GM23338 (cell line): ENCODE measurements at places on chromosomes 2 and 18.

DNA sequence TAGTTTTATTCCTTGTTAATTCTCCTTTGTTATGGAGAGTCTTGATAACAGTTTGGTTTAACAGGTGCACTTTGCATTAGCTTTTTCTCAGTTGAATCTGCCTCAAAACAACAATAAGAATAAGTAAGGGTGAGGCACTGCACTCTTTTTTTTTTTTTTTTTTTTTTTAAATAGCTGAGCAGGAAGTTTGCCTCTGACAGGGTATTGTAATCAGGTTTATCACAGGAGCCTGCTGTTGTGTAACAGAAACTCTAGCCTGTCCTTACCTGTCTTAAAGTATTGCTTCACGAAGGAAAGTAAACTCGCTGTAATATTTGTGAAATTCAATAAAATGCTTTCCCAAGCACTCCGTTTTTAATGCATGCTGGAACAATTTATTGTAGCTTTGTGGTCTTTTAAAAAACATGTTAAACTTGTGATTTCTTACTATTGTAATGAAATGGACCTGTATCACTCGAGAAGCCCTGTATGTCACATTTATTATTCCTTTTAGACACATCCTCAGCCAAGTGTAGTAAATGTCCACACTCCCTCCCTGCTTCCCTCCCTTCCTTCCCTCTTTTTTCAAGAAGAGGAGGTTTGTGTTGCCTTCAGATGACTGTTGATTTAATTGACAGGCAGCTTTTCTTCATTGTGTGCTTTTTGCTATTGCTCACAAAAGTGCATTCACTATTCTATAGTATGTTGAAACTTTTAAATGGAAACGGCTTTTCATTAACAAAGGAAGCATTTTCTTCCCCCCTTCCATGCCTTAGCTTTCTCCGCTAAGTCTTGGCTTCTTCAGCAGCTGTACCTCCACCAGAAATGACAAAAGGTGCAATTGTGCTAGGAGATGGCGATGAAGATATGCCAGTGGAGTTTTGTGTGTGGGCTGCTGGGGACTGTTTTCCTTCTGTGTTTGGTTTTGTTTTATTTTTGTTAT lies 52.7 kb downstream of the TAF1B start:
- H3K4me3 ChIP-seq = peak overlapping the region; percentile 21; the same call in 1 of the 2 replicates
- no peaks in the 10 kb centered on the region for H3K27me3 ChIP-seq
- peaks cover 36% of the 10 kb centered on the region for H3K4me1 ChIP-seq
- no peak for DNase-seq
- H3K36me3 ChIP-seq = no peaks in the 10 kb centered on the region

DNA sequence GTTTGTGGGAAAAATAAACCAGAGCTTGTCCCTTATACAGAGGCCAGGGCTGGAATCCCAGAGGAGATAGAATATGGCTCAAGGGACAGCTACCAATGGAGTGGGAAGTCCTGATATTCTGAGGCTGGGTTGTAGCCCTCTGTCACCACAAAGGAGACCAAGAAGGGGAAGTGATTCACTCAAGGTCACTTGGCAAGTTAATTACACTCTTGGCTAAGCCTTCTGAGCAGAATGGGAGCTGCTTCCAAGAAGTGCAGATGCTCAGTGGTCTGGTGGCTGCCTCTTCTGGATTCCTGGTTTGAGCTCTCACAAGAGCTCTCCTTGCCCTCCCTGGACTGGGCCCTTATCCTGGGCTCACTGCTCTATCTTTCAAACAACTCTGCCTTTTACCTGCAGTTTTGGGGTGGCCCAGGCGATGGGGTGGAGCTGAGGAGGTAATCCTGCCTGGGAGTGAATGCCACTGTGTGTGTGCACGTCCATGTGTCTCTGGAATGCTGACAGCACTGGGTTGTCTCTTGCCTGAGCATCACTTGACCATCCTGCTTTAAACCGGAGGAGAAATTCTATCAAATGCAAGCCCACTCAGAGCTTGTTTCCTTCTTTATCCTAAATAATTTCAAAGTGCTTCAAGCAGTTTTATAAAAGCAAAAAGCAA lies 168.2 kb downstream of the KCNS3 start:
- DNase-seq = no peak
- no peaks in the 10 kb centered on the region for H3K36me3 ChIP-seq
- H3K27me3 ChIP-seq = no peaks in the 10 kb centered on the region
- H3K27ac ChIP-seq = no peak overlapping the region

DNA sequence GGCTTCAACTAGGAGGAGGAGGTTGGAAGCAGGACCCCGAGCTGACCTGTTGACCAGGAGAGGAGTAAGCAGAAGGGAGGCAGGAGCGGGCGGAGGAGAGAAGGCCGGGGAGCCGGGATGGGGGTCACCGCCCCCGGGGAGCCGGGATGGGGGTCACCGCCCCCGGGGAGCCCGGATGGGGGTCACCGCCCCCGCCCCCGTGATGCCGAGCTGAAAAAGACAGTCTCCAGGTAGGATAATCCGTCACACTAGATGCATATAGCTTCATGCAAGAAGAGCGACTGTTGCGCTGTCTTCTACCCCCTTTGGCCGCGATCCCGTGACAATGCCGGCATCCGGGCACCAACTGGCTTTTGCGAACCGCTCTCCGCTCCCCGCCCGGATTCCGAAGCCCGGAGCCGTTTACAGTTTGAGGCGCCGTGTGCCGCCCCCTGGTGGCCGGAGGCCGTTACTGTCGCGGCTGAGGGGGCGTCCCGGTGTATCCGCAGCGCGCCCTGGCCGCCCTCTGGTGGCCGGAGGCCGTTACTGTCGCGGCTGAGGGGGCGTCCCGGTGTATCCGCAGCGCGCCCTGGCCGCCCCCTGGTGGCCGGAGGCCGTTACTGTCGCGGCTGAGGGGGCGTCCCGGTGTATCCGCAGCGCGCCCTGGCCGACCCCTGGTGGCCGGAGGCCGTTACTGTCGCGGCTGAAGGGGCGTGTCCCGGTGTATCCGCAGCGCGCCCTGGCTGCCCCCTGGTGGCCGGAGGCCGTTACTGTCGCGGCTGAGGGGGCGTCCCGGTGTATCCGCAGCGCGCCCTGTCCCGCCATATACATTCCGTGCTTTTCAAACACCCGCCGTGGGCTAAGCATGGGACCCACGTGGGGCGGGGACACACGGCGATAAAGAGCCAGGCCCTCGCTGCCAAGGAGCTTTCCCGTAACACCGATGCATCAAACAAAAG lies 89.6 kb downstream of the ACTR3 start:
- DNase-seq = peak; percentile 70
- no peaks in the 10 kb centered on the region for H3K4me1 ChIP-seq
- H3K36me3 ChIP-seq = no peaks in the 10 kb centered on the region; the same call in 1 of the 2 replicates
- no peak overlapping the region for H3K4me3 ChIP-seq
- no peaks in the 10 kb centered on the region for H3K27me3 ChIP-seq

GRCh38 chr2:233011268-233011650 lies 1.8 kb downstream of the NGEF start:
- H3K4me1 ChIP-seq = no peaks in the 10 kb centered on the region
- no peak overlapping the region for H3K27ac ChIP-seq
- no peak for DNase-seq

DNA sequence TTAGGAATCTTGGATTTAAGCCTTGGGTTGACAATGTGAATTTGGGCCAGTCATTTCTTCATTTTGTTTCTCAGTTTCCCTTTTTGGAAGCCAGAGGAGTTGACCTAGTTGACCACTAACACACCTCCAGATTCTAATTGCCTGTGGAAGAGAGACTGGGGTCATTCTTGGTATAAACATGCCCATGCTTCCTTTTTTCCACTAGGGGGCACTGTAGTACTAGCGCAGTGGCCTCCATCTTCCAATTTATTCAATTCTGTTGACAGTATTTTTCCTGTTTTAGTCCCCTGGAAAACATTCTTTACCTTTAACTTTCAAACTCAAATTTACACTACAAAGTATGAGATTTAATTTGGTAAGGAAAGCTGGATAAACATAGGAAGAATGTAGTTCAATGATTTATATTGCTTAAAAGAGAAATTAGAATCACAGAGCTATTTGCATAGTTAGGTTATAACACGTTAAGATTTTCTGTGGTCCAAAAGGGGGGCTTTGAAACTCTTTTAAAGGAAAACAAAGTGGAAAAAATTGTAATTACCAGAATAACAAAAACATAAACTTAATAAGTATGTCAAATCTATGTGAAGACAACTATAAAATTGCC lies 57.5 kb upstream of the AGPS start:
- H3K27me3 ChIP-seq = no peaks in the 10 kb centered on the region
- peaks cover 10% of the 10 kb centered on the region; the same call in 1 of the 2 replicates for H3K4me1 ChIP-seq
- DNase-seq = peak; percentile 82
- no peak overlapping the region for H3K4me3 ChIP-seq
- no peak overlapping the region for H3K27ac ChIP-seq
- no peaks in the 10 kb centered on the region for H3K36me3 ChIP-seq
